ENCODE measurements at places on chromosomes 13 and 19. TPM values are rescaled to one million over a fixed set of nuclear protein-coding genes. Genes with fewer than 3 reads are reported as not detected.

Gene PLIN5
- total RNA-seq: 1.4 TPM

Gene S1PR5
- total RNA-seq: 1.6 TPM

Gene PNKP
- 192 TPM for total RNA-seq

GRCh38 chr13:95707442-95708390, 30.8 kb downstream of the DNAJC3 start:
- H3K4me1 ChIP-seq: peaks cover 31% of the 10 kb centered on the region
- H3K27ac ChIP-seq: no peak overlapping the region
- no peak for DNase-seq
- H3K4me3 ChIP-seq: no peak overlapping the region
- H3K27me3 ChIP-seq: no peaks in the 10 kb centered on the region

GRCh38 chr13:51035469-51035868, 75.6 kb downstream of the C13orf42 start:
- no peak overlapping the region for H3K27ac ChIP-seq
- no peaks in the 10 kb centered on the region for H3K36me3 ChIP-seq
- no peak overlapping the region for H3K4me3 ChIP-seq
- no peak for DNase-seq
- no peaks in the 10 kb centered on the region for H3K27me3 ChIP-seq

GRCh38 chr13:27177852-27178251, 6.2 kb upstream of the USP12 start:
- no peak overlapping the region for H3K4me3 ChIP-seq
- H3K27me3 ChIP-seq: no peaks in the 10 kb centered on the region
- H3K4me1 ChIP-seq: peaks cover 2% of the 10 kb centered on the region
- DNase-seq: no peak

DNA sequence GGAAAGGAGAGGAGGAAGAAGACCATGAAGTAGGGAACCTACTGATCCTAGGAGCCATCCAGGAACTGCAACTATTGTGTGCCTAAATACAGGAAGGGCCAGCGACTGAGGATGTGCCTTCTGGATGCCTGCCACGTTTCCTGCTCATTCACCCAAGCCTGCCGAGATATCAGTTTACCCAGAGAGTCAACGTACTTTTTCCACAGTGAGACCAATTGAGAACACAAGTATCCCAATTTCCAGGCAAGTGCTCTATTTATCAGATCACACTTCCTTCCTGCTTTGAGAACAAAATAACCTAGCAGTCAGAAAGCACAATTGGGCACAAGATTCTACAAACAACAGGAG, 122.4 kb downstream of the AKAP11 start:
- H3K4me1 ChIP-seq: peaks cover 63% of the 10 kb centered on the region
- H3K27me3 ChIP-seq: no peaks in the 10 kb centered on the region
- peak overlapping the region; percentile 55 for H3K27ac ChIP-seq
- no peaks in the 10 kb centered on the region for H3K36me3 ChIP-seq
- no peak for DNase-seq

DNA sequence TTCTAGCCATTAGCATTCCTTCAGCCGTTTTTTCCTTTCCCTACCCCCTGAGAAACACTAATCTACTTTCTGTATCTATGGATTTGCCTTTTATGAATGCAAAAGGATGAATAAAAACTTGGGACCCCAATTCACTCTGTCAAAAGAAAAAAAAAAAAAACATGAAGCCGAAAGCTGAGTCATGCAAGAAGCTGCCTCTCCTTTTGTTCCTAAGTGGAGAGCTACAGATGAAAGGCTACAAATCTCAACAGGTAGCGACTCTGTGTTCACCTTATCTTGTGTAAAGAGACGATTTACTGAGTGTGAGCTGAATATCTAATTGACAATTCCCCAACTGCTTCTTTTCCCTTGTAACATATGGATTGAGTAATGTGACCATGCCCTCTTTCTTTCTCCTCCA, 1072.8 kb downstream of the UQCRFS1 start:
- H3K36me3 ChIP-seq: no peaks in the 10 kb centered on the region
- no peaks in the 10 kb centered on the region for H3K27me3 ChIP-seq
- H3K4me1 ChIP-seq: no peaks in the 10 kb centered on the region
- H3K27ac ChIP-seq: no peak overlapping the region
- no peak overlapping the region for H3K4me3 ChIP-seq
- DNase-seq: no peak
